IPS DF 19.7 (cell line): ENCODE measurements at places on chromosomes 3 and 15.
A peak's percentile ranks its signal among the peaks of the same experiment; 100 is the strongest.

DNA sequence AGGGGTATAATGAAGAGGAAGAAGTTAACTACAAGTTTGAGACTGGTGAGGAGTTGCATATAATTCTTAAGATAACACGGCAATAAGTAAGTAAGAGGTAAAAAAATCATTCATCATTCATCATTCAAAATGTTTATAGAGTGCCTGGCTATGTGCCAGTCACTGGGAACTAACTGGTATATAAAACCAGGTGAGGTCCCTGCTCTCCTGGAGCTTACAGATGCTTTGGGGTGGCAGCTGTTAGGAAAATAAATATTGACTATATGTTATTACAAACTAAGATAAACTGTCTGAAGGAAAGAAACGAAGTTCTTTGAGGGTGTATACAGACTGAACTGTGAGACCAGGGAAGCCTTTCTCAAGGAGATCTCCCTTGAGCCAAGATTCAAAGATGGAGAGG, 2.9 kb downstream of the CASR start:
- no peak for DNase-seq

DNA sequence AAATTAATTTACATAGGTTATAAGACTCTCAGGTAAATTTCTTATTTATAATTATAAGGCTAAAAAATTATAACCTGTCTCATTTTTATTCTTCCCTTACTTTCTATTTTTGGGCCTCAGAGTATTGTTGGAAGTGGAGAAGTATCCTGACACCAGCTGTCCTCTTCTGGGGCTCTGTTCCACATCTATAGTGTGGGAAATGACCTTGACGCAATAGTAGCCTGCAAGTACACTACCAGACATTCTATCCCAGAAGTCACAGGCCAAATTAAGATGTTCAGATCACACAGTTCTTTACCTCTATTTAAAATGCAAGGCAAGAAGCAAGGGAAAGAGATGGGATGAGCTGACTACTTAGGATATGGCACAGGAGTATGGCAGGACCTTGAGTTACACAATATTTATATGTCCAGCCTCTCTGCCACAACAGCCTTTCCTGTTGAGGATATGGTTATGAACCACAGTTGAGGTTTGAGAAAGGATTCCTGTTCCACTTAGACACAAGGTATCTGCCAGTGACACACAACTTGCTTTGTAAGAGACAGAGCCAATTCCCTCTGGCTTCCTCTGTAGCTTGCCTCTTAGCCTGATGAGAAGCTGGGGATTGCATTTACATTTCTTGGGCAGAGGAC, 158.0 kb upstream of the IL12A start:
- DNase-seq, result no peak

DNA sequence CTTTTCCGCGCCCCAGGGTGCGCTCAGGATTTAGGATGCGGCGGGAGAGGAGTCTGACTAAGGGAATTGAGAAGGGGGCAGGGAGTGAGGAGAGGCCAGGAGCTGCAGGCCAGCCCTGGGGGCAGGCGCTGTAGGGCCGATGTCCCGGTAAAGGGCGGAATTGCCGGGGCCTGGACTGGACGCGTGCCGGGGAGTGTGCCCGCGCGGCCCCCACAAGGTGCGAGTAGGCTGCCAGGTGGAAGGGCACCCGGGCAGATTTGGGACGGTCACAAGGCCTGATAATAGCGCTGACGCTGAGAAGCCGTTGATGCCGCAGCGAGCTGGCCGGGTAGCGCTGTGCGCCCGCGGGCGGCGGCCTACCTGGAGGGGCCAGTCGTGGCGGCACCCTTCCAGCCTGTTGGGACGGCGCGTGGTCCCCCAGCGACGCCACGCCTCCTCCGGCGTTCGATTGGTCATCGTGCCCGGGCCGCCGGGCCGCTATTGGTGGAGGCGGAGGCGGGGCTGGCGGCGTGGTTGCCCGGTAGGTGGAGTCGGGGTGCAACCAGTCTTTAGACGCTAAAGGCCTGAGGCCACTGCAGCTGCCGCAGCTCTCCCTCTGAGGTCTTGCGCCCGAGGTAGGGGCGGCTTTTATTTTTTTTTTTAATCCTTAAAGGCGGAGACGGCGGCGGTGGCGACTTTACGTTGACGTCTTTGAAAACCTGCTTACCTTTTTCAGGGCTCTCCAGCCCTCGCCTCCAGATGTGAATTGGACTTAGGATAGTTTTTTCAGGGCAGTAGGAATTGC, 903 bp downstream of the SLC25A38 start:
- DNase-seq, result peak; percentile 67

DNA sequence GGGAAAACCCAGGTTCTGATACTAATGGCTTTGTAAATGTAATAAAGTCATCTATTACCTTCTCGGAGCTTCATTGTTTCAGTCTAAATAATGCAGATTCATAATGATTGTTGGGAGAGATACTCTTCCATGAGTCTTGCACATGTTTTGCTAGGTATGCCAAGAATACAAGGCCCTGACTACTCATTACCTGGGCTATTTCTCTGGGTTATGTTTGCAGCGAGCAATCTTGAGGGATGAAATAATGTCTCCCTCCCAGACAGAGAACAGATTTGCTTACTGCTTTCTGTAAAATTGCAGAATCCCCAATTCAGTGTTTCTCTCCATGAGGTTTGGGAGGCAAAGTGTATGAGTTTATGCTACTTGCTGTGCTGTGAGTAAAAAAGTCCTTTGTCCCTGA, 6.2 kb upstream of the CLASP2 start:
- DNase-seq, result no peak

DNA sequence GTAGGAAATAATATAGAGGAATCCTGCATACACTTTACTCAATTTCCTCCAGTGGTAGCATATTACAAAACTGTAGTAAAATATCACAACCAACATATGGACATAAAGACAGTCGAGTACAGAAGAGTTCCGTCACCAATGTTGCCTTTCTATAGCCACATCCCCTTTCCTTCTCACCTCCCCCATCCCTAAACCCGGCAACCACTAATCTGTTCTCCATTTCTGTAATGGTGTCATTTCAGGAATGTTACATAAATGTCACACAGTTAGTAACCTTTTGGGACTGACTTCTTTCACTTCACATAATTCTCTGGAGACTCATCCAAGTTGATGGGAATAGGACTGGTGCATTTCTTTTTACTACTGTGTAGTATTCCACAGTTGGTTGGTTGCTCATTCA, 41.4 kb upstream of the ATG7 start:
- DNase-seq, result no peak

DNA sequence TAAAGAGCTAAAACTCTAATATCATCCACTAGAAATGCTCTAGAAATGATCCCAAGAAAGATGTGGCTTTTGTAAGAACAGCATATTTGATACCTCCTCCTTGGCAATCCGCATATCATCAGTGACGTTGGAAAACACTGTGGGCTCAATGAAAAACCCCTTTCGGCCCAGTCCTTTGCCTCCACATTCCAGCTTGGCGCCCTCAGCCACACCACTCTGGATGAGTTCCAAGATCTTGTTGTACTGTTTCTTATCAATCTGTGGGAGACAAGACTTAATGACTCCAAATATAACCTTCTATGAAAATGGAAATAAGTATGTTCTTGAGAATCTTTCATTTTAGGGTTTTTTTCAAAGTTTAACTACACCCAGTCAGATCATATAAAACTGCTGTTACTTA, 103.6 kb downstream of the ALDH1A2 start:
- DNase-seq, result no peak

GRCh38 chr3:178297740-178298139, 238.5 kb upstream of the KCNMB2 start:
- DNase-seq, result no peak

- no peak for DNase-seq
Measured at GRCh38 chr3:112654492-112654891, 13.5 kb upstream of the CCDC80 start.
